ENCODE measurements at places on chromosomes 16 and 17. TPM values are rescaled to one million over a fixed set of nuclear protein-coding genes. Genes with fewer than 3 reads are reported as not detected.

The CCDC200 gene
- not detected for total RNA-seq

The CD300LB gene
- total RNA-seq, result not detected

The CA7 gene
- total RNA-seq, result not detected

GRCh38 chr17:61285526-61286320 lies 113.9 kb upstream of the TBX2 start:
- DNase-seq, result peak; percentile 64

DNA sequence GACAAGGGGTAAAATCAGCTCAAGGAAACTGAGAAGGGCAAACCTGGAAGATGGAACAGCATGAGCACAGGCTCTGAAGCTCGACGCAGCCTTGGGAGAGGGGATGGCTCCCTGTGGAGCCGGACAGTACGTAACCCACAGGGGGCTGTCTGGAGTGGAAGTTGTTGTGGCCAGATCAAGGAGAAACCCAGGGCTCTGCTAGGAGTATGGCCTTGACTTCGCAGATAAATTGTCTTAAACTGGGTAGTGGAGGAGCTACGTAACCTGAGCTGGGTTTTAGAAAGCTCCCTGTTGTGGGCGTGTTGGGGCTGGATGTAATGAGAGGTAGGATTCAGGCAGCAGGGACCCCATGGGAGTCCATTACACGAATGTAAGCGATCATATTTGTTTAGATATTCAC lies 25.5 kb upstream of the AXIN2 start:
- no peak for DNase-seq

- DNase-seq, result no peak
Measured at GRCh38 chr17:17298108-17298507, 5.1 kb upstream of the NT5M start.

The KRTAP4-6 gene
- not detected for total RNA-seq

The TPSG1 gene
- total RNA-seq, result not detected

The FBXW10B gene
- total RNA-seq, result 1.0 TPM

The KRTAP16-1 gene
- not detected for total RNA-seq

GRCh38 chr16:63998-64913 lies 8.2 kb downstream of the RHBDF1 start:
- no peak for DNase-seq
